Right renal pelvis (tissue), 4 donors: ENCODE measurements at places on chromosomes 4 and X.
A peak's percentile ranks its signal among the peaks of the same experiment; 100 is the strongest.

GRCh38 chr4:95107635-95108034, 349.9 kb downstream of the BMPR1B start:
- no peak for DNase-seq

DNA sequence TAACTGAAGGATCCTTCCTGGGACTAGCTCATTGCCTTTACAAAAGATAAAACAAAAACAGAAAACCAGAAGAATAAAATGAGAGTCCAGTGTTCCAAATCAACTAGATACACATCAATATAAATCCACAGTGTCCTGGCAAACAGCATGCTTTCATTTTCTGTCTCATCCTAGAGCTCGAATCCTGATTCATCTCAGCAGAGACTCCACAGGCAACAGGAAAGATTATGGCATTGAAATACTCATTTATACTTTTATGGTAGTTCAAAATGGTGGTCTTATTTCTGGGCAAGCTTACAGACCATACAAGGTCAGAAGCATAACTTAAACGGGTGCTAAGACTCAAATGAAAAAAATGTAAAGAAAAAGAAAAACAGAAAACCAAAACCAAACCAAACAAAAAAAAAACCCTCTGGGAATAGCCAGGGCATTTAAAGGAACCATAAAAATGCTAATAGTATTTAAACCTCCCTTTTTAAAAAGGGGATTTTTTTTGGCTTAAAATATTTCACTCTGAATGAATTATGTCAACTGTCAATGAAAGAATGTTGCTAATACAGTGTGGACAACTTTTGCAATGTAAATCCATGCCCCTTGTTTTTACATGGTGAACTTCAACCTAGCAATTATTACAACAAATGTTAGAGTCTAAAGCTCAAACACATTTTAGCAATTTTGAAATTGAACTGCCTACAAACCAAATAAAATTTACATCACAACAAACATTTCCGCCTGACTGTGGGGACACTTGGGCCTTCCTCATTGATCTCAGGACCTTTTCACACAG, 57.9 kb downstream of the GPR101 start:
- no peak for DNase-seq

DNA sequence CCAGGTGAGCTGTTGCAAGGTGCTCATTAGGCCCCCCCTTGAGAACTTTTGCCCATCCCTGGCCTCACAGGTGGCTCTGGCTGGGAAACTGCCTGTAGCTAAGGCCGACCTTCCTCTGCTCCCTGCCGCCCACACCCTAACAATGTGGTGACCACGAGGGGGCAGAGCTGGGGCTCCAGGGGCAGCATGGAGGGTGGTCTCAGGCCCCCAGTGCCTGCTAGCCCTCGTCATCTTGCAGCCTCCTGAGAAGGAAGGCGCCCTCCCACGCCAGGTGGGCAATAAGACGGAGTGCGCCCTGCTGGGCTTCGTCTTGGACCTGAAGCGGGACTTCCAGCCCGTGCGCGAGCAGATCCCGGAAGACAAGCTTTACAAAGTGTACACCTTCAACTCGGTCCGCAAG, 32.4 kb downstream of the ATP2B3 start:
- DNase-seq = no peak

GRCh38 chr4:21209860-21210259, 509.6 kb downstream of the PACRGL start:
- no peak for DNase-seq

DNA sequence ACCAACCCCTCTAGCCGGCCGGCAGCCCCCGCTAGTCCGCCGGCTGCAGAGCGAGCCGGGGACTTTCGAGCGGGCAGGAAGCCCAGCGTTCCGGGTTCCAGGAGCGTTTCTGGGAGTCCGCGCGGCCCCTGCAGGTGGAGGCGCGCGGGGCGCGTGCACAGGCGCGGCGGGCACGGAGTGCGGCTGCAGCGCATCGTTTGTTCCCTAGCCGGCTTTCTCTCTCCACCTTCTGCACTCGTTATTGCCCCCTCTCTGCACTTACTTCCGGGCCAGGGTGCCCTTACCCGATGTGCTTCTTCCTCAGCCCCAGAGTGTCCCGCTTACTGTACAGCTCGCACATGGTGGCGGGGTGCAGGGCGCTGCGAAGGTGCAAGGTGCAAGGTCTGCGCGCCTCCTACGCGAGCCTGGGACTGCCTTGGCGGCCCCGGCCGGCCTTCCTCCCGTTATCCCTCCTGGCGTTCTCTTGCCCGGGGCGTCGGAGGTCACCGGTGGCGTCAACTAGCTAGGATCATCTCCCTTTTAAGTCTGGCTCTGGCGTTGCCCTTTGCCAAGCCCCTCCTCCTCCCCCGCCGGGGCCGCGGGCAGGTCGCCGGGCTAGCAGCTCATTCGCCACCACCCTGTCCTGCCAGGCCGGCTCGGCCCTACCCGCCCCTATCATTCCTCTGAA, at the start of gene ETNPPL:
Gene ETNPPL (minus strand): TSS at position 495 of the 667 bp plus-strand sequence. CDS start 155 bp downstream, at position 340.
- peak; percentile 25 for DNase-seq
